Endothelial cell of umbilical vein (primary cell): ENCODE measurements at places on chromosomes 12 and 14. TPM values are rescaled to one million over a fixed set of nuclear protein-coding genes. Genes with fewer than 3 reads are reported as not detected.

MGAT4C gene
- polyA plus RNA-seq = not detected in 2 replicates

TCHP gene
- 9.4 and 12.9 TPM in 2 replicates for polyA plus RNA-seq

- DNase-seq = no peak
Observed at GRCh38 chr14:23021889-23022442, 12.0 kb upstream of the C14orf93 start.

GRCh38 chr12:80445083-80445793, 1.2 kb downstream of the PTPRQ start:
- DNase-seq = no peak

DNA sequence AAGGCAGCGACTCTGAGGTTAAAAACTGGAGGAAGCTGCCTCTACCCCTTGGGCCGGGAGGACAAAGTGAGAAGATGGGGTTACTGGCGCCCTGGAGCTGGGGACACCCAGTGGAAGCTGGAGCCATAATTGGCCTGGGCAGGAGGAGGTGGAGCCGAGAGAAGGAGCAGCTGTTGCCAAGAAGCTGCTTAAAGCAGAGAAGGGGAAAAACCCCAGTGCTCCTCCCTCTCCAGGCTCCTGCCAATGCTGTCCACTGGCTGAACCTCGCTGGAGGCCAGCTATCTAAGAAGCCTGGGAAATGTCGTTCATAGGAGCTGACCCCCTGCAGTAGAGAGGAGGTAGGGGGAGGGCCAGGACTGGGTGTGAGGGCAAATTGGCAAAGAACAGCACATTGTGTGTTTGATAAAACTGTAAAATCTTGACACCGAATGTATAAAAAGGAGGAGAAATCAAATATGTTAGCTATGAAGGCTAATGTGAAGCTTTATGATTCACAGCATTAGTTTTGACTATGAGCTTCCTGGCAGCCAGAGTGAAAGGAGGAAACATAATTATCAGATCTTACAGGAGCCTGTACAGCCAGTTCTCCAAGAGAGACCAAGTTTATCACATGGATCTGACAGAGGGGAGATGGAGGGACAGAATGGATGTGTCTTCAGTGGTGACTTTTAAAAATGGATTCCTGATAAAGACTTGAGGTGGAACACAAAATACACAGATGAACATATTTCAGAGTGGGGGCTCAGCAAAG, 9.5 kb downstream of the HHIPL1 start:
- no peak for DNase-seq

HOXC4 gene
- polyA plus RNA-seq = 0.06 and 0.14 TPM in 2 replicates

IL26 gene
- not detected in 2 replicates for polyA plus RNA-seq

- peak; percentile 39 for DNase-seq
Observed at GRCh38 chr12:27785882-27786570, 6.0 kb upstream of the MANSC4 start.

- no peak for DNase-seq
Observed at GRCh38 chr12:50677858-50678257, 86.0 kb upstream of the ATF1 start.

DNA sequence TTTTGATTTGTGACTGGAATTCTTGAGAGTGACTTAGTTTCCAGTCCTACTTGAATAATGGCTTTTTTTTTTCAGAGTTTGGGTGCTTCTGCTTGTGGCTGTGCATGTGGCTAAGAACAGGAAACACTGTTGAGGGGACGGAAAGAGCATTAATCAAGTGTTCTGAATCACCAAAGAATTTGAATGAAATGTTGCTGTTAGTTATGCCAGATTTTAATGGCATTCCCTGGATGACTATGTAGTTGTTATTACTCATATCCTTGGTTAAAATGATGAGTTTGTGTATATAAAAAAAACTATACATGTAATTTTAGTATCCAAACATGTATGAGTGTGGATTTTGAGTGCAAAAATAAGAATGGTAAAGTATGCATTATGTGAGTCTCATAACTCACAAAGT, 347.9 kb downstream of the BCAT1 start:
- DNase-seq = peak; percentile 90

DNA sequence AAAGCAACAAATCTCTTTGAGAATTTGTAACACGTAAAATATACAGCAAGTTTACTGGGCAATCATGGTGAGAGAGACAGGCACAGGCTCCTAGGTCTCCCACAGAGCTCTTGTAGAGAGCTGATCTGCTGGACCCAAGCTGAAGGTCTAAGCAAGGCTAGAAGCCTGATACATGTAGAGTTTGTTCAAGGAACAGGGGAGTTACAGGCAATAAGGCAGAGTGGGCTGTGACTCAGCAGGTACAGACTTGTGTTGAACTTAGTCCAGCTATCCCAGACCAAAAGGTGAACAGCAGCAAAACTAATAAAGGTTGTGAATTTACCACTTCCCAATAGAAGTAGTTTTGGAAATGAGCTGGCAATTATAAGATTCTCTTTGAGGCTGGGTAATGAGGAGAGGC, 273.6 kb downstream of the GRIN2B start:
- no peak for DNase-seq

EML5 gene
- 0.06 TPM in 1 of 2 replicates, not detected in the other for polyA plus RNA-seq

GRCh38 chr12:27555925-27556778, 32.1 kb downstream of the PPFIBP1 start:
- peak; percentile 91 for DNase-seq
